ENCODE measurements at places on chromosomes 2 and 18.

DNA sequence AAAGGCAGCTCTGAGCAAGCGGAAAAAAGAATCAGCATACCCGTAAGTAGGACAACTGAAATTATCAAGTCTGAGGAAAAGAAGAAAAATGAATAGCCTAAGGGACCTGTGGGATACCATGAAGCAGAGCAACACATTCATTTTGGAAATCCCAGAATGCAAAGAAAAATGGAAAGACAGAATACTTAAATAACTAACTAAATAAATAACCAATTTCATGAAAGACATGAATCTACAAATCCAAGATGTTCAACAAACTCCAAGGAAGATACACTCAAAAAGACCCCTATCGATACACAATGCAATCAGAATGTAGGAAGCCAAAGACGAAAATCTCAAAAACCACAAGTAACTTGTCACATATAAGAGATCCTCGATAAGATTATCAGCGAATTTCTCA lies 117.0 kb downstream of the USP34 start:
- no peak for DNase-seq

- DNase-seq: no peak
These were observed 194.0 kb downstream of the ZFP36L2 start for GRCh38 chr2:43032213-43033015.

DNA sequence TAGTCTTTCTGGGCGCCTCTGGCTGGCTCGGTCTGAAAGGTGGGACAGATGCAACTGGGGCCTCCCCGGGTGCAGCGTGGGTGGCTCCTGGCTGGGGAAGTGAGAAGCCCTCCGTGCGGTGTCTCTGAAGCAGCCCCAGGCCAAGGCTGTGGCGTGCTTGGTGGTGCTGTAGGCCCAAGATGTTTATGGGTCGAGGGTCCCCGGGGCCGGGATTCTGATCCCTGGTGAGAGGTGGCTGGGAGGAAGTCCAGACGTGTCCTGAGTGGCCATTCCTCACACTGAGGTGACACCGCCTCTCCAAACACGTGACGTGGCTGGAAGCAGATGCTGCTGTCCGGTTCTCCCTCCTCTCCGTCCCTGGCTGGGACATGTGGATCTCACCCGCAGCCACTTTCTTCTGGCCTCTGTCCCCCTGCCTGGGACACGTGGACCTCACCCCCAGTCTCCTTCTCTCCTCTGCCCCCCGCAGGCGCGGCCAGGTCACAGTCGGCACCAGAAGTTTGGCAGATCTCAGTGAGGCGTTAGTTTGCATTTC lies 12.6 kb downstream of the RTP5 start:
- no peak for DNase-seq

GRCh38 chr2:134985061-134985460 lies 62.2 kb downstream of the MAP3K19 start:
- no peak for DNase-seq

GRCh38 chr2:59342166-59342565 lies 1101.0 kb upstream of the FANCL start:
- no peak for DNase-seq

DNA sequence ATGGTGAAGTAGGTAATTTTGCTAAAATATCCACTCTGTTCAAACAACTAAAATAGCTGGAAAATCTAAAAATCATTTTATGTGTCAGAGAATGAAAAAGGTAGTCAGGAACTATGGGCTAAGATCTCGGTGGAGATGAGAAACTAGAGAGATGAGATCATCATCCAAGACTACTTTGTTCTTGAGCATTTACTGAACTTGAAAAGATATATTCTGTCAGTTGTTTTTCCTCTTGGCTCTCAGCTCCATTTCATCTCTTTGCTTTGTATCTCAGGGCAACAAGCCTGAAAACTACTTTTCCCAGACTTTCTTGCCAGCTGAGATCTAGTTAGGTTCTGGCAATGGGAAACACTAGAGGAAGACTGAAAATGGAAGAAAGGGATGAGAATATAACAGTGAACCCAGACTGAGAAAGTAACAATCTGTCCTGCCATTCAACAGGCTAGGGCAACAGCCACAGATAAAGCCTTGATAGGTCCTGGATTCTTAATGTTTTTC lies 346.2 kb upstream of the MEX3C start:
- DNase-seq: no peak

DNA sequence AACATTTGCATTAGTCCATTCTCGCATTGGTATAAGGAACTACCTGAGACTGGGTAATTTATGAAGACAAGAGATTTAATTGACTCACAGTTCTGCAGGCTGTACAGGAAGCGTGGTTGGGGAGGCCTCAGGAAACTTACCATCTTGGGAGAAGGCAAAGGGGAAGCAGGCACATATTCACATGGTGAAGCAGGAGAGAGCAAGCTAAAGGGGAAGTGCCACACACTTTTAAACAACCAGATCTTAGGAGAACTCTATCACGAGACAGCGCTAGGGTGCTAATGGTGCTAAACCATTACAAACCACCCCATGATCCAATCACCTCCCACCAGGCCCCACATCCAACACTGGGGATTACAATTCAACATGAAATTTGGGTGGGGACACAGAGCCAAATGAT lies 201.7 kb upstream of the MGAT5 start:
- DNase-seq: no peak

GRCh38 chr2:205589479-205589878 lies 92.8 kb upstream of the NRP2 start:
- DNase-seq: no peak

GRCh38 chr2:12971581-12972365 lies 255.0 kb downstream of the TRIB2 start:
- no peak for DNase-seq
